Activated naive CD4-positive, alpha-beta T cell treated with anti-CD3 and anti-CD28 coated beads, Interleukin-2, amount 50 U/mL, for 72 hours (primary cell): ENCODE measurements at places on chromosomes 12 and 14. TPM values are rescaled to one million over a fixed set of nuclear protein-coding genes. Genes with fewer than 3 reads are reported as not detected.

DNA sequence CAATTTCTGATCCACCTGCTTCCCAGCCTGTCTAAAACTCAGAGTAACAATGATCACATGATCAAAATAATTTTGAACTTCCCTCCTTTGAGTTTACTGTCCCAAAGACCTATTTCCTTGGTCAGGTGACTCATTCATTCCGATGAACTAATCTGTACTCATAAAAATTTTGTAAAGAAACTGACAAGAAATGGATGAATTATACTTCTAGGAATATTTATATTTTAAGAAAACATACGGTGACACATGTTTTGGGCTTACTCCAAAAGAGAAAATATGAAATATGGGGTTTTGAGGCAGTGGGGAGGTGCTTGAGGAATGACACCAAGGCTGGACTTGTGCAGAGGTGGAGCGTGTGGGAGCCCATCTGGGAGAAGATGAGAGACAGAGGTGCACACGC is 42.0 kb downstream of the GUCY2C start:
- no peak for DNase-seq

IGF1 gene
- 1.1 TPM for total RNA-seq

GRCh38 chr12:12294215-12295005 is 27.6 kb upstream of the LRP6 start:
- DNase-seq, result no peak

GRCh38 chr12:118520214-118521035 is 144.1 kb downstream of the SUDS3 start:
- DNase-seq, result no peak

DNA sequence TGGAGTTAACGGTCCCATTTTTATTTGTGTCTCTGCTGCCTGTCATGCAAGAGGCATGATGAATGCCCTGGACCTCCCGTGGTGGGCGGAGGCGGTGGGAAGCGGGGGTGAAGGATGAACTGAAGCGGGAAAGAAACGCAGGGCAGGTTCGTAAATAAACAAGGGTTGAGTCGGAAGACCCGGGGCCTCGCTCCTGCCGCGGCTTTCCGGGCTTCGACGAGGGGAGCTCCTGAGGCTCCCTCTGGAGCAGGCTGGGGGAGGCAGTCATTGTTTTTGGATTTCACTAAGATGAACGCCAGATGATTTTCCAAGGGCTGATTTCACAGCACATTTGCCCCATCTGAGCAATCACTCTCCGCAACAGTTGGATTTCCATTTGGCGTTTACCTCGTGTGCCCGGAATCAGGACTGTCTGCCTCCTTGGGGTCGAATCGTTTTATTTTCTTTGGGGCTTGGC is 130.2 kb downstream of the SLC38A6 start:
- no peak for DNase-seq

GRCh38 chr14:70266157-70266556 is 77.4 kb upstream of the SLC8A3 start:
- no peak for DNase-seq

RTN1 gene
- not detected for total RNA-seq

DNA sequence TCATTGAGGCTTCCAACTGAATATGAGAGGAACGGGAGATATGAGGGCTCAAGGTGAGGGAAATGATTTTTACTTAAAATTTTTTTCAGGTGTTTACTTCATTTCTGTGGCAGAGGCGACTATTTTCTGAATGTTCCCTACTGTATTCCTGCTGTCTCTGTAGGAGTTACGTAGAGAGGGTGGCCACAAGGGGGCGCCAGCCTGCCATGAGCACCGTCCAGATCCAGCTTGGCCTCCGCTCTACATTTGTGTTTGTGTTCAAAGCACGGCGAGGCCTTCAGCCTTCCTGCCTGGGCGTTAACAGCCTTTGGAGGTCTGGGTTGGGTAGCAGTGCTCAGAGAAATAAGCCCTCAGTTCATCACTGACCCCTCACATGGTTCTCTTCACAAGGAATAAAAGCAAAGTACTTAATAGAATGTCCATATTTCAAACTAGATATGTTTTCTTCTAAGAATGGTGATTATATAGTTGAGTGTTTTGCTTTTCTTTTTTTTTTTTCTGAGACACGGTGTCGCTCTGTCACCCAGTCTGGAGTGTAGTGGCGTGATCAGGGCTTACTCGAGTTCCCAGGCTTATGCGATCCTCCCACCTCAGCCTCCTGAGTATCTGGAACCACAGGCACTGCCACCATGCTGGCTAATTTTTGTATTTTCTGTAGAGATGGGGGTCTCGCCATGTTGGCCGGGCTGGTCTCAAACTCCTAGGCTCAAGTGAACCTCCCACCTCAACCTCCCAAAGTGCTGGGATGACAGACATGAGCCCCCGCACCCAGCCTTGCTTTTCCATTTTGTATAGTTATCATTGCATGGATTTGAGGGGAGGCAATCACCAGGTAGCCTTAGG is 22.3 kb downstream of the CKB start:
- DNase-seq, result no peak

DNA sequence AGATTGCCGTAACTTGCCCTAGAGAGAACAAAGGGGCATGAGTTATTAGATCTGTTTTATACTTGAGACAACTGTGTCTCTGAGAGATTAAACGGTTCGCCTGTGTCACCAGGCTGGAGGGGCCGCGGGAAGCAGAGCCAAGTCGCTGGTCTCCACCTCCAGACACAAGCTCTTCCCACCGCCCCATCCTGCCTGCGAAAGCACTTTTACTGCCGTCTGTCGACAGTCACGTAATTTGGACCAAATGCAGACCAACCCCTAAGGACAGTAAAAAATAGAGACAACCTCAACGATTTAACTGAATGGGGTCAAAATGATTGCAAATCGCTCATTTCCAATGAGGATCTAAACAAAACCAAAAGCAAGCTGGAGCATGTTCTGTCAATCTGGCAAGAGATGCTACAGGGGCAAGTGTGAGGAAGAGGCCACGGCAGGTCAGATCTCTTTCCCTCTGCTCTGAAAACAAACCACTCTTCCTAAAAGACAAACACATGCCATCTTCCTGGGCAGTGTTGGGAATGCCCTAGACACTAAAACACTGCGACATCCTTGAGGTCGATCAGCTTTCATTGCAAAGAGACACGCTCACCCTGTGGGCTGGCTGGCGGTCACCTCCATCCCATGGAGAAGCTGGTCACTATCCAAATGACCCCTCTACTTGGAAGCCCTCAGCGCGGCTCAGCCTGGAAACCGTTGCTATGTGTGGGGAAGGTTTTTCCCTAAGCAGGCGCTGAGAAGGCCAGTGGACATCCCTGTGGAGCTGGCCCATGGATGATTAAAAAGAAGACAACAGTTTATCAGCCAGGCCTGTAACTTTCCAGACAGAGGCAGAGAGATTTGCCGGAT is 17.1 kb downstream of the GSC start:
- DNase-seq, result no peak

DNA sequence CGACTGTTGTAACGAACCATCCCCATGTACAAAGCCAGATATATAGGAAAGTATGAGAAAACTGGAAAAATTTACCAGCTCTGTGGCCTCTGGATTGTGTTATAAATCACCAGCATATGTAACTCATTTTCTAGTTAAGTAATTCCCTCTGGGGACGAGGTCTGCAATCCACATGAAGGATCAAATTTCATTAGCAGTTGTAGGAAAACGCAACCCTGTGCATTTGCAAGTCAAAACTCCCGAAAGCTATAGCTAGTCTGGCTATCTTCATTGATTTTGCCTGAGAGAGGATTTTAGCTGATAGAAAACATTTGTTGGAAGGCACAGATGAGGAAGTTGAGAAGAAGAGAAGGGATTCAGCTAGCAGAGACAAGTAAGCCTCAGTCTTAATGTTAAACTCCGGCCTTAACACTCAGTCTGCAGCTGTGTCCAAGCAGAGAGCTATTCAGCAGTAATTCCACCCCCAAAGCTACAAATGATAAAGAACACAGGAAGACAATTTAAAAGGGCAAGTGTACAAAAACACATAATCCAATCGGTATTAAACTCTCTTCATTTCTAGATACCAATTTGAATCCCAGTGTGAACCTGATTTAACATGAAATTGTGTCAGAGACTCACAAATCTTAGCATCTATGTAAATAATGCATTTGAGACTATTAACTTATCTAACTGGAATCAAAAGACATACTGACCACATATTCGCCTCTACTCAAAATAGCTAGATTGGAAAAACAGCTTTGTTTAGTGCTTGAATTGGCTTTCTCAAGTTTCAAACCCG is 54.2 kb upstream of the CERS5 start:
- no peak for DNase-seq

DNA sequence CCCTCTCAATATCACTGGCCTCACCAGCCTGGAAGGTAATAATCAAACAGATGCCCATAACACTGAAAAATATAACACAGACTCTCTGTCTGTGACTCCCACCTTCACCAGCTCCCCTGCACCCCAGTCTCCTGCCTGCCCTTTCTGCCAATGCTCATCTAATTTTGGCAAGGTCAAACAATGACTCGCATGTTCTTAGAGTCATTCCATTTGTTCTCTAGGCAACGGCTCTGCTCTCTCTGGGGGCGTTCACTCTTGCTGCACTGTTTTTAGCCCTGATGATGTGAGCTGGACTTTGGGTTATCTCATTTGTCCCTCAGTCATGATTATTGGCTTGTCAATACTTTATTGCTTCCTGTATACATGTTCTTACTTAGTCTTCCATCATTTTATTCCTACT is 691.8 kb downstream of the FLRT2 start:
- DNase-seq, result no peak

LGALS3 gene
- 8.9 TPM for total RNA-seq

DNA sequence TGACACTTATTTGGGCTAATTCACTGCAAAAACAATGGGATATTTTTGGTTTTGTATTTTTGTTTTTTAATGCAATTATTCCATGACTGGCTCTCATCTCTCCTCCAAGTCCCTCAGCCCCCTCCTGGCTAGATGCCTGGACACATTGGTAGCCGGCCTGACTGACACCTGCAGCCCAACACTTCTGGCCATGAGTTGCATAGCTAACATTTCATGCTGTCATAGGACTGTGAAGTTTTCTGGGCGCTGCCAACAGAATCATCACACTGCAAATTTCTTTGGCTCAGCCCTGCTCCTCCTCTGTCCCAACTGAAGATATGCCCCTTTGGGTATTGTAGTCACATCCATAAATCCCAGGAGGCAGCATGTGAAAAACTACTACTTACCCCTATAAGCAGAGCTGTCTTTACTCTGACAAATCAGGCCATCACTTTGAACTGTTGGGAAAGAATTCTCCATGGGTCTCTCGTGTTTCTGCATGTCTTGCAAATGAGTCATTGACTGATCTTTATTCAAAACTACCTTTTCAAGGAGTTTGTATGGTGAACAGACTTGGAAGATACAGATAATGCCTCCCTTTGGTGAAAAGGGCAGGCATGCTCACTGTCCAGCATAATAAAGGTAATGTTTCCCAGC is 126.7 kb upstream of the LGR5 start:
- no peak for DNase-seq

GRCh38 chr12:29066011-29066588 is 83.0 kb upstream of the FAR2 start:
- no peak for DNase-seq

UNG gene
- total RNA-seq, result 49.3 TPM
